ENCODE measurements at places on chromosomes 4 and X.

DNA sequence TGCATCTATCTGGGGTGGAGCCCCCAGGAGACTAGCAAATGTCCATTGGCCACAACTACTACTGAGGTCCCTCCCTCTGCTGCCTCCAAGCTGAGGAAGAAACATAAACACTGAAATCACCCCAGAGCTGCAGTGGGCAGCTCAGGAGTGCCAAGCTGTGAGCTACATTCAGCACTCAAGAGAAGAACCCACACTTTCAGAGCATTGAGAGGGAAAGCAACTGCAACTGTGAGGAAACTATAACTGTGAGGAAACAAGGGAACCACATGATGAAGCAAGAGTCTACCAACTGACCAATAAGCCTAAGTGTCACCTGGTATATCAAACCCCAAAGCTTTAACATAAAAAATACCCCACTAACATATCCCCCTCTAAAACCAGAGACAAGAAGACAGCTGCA lies 373.5 kb upstream of the TACR3 start:
- DNase-seq, result no peak

GRCh38 chrX:45208121-45208856 lies 7.6 kb upstream of the DIPK2B start:
- no peak for DNase-seq

- no peak for DNase-seq
Observed at GRCh38 chrX:103919270-103919637, 43.2 kb upstream of the TMSB15B start.

- DNase-seq, result no peak
Observed at GRCh38 chrX:55451626-55451989, 319 bp upstream of the MAGEH1 start.

- DNase-seq, result no peak
Observed at GRCh38 chrX:34058005-34058404, 74.1 kb downstream of the FAM47A start.

- DNase-seq, result no peak
Observed at GRCh38 chrX:78199851-78200250, 60.4 kb upstream of the TAF9B start.

DNA sequence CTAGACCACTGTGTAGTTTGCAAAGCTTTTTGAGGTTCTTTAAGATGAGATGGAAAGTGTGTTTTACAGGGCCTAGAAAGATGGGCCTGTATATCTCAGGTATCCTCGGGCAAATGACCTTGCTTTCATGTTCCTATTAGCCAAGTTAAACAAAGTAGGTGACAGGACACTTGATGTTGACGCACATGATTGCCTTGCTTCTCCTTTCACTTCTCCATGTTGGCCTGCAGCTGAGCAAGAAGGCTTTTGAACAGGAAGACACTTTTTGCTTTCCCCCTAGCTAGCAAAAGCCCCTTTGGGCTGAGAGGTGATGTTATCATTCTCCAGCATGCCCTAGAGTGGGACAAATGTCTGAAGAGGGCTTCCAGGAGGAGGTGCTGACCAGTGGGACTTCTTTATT lies 202.1 kb downstream of the GPC3 start:
- no peak for DNase-seq

DNA sequence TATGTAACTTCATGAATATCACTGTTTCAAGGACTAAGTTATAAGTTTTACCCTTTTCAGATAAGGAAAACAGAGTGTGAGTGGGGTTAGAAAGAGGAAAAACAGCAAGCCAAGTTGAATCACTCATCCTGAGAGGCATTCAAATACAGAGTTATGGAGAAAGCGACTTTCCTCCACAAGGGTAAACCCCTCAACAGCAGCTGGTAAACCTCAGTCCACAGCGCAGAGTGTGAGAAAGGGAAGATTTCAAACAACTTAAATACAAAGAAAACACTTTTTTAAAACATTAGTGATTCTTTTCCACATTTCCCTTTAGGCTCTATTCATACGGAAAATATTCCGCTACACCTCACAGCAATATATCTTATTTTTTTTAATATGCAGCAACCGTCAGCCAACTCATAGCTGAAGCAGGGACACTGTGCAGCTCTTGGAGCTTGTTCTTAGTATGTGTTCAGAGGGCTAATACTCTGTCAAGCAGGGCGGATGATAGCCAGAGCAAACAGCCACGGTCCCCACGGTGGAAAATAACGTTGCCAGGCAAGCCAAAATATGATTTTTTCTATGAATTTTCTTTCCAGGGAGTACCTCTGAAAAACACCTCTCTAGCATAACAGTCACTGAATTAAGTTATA lies 488.9 kb upstream of the FAT1 start:
- no peak for DNase-seq

DNA sequence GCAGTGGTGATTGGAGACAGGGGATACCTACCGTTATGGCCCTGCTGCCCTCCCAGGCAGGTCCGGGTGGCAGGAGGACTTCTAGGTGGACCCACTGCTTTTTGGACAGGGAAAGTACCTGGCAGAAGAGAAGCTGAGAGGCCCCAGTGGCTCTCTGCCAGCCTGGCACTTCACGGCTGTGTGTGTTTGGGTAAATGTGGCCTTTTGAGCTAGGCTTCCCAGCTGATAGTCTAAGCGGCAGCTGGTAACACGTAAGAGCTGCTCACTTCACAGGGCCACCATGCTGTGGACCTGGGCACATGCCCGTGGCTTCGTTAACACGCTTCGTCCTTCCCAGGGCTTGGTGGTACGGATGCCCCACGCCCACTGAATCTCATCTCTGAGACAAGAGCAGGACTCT lies 92.0 kb upstream of the CLCN4 start:
- no peak for DNase-seq

DNA sequence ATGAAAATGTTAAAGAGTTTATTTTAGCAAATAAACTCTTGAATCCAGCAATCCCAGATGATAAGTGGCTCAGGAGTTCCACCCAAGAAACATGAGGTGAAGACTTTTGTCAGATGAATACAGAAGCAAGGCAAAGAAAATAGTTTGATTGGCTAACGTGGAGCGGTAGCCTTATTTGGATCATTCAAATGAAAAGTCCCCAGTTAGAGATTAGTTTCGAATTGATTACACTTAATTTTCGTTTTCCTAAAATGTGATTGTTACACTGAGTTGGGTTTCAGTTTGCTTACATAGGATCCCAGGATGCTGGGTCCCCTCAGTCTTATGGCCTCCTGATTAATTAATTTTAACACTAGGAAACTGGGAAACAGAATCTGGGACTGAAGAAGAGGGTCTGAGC lies 76.4 kb upstream of the RPA4 start:
- DNase-seq, result no peak

DNA sequence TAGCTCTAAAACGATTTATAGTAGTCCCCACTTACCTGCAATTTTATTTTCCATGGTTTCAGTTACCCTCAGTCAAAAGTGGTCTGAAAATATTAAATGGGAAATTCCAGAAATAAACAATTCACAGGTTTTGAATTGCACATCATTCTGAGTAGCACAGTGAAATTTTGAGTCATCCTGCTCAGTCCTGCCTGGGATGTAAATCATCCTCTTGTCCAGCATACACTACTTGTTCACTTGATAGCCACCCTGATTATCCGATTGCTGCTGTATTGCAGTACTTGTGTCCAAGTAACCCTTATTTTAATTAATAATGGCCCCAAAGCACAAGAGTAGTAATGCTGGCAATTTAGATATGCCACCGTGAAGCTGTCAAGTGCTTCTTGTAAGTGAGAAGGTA lies 23.5 kb upstream of the BDH2 start:
- DNase-seq, result no peak

- DNase-seq, result no peak
Observed at GRCh38 chr4:98909646-98910401, 19.1 kb downstream of the EIF4E start.

DNA sequence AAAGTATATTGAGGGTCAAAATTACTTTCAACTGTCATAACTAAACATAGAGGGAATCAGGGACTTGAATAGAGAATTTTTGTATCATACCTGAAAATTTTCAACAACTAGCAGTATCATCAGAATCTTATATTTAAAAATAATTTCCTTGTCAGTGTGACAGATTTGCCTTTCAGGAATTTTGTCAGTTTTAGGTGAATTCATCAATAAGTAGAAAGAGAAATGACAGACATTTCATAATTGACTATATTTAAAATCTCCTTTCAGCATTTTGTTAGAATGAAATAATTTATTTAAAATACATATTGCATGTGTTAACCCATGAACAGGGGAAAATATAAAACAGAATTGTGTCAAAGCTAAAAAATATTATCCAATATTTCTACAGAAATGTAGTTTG lies 8.6 kb upstream of the PDCL2 start:
- no peak for DNase-seq

DNA sequence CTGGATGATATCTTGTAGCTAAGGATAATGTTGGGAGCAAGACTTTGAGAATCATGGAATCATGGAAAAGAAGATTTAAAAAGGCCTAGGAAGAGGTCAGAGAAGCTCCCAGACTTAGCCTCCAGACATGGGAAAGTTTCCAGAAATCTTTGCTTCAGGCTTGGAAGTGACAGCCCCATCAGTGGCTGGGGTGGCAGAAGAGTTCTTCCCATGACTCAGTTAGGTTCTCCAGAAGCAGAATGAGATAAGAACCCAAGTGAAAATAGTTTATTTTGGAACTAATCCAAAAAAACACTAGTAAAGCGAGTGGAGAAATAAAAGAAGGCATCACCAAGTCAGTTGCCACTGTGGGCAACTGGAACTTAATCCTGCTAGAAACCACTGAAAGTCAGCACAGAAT lies 506.9 kb downstream of the MID1IP1 start:
- DNase-seq, result no peak

DNA sequence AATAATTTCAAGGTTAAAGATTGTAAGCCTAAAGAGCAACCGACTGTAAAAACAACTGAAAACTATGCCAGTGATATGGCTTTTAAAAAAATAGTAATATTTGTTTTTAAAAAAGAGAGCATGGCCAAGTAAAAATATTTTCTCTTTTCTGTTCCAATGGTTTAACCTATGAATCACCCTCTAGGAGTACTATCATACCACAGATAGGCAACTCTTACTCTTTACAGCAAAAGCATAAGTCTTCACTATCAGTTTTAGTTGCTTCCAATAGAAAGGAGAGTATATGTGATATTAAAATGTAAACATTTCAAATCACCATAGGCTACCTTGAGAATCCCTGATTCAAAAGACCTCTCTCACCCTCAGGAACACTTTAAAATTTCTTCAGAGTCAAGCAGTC lies 102.6 kb downstream of the AMELX start:
- DNase-seq, result no peak

GRCh38 chr4:152927737-152928136 lies 8.4 kb upstream of the FHDC1 start:
- DNase-seq, result no peak

DNA sequence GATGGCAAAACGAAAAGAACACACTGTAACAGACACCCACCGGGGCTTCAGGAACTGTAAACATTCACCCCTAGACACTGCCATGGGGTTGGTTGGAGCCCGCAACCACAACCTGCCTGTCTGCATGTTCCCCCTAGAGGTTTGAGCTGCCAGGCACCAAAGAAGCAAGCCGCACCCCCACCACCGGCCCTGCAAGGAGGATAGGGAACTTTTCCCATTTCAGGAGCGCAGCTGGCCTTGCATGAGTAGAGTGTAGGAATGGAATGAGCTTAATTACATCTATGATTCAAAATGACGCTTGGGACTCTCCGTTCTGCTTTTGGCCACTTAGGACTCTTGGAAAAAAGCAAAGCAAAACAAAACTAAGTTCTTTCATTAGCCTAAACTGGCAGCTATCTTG lies 243.6 kb upstream of the CTSO start:
- no peak for DNase-seq

DNA sequence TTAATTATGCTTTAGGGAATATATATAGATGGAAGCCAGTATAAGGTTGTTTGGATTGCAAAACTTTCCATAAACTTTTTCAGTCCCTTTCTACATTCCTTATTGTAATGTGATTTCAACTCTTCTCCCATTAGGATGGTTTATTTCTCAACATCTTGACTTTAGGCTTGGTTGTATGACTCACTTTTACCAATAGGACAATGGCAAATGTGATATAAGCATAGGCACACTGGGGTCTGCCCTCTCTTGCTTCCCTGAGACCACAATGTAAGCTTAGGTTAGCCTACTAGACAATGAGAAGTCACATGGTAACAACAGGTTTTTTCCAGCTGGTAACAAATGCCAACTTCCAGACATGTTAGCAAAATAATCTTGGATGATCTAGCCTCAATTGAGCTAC lies 163.3 kb upstream of the RBPJ start:
- no peak for DNase-seq

- no peak for DNase-seq
Observed at GRCh38 chrX:94454159-94454558, 780.2 kb downstream of the FAM133A start.

DNA sequence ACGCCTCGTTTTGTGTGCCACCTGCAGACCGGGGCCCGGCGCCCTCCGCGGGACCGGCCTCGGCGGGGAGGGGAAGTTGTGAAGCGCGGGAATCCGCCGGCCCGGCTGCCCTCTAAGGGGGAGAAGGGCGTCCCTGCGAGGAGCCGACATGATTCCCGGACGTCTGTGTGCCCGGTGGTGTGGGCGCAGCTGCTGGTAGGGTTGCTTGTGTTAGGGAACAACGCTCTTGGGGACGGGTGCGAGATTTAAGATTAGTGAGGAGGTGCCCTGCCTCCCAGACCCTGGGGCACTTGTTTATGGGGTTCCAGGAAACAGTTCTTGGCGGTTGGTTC lies 627 bp downstream of the CDKN2AIP start:
- DNase-seq, result no peak
